ENCODE measurements at places on chromosomes 3 and 15. TPM values are rescaled to one million over a fixed set of nuclear protein-coding genes. Genes with fewer than 3 reads are reported as not detected.

GRCh38 chr15:36911322-36911944 is 188.9 kb downstream of the MEIS2 start:
- no peak for DNase-seq

GRCh38 chr15:87707071-87707470 is 549.5 kb downstream of the NTRK3 start:
- no peak for DNase-seq

DNA sequence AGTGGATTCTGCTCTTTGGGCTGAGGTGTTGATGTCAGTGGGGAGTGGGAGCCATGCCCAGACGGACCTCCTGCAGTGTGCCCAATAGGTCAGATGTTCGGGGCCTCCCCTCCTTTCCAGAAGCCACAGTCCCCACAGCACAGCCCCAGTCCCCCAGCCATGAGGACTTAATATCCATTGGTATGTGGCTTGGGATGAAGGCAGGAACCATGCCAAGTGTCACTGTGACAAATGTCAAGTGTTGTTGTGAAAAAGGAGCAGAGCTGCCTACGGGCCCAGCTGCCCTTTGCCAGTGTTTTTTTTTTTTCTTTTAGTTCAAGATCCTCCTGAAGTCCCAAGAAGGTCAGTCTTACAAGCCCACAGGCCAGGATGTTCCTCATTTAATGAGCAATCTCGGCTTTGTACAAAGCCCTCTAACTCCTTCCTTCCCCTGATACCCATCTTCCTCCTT is 12.2 kb downstream of the SEMA3G start:
- no peak for DNase-seq

DNA sequence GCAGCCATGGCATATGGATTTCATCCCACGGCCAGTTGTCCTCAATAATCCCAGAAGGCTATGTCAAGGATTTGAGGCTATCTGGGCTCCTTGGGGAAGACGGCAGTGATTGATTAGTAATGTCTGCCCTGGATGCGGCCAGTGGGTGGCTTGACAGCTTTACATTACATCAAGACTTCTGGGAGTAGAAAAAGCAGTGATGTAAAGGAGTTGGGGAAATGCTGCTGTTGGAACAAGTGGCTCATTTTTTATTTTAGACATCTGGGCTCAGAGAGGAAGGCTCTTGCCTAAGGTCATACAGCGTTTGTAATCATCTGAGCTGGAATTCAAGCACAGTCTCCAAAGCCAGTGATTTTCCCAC is 94.1 kb downstream of the FLNB start:
- DNase-seq, result no peak

- DNase-seq, result no peak
These were observed 130.7 kb downstream of the LRTM1 start for GRCh38 chr3:54797111-54797510.

DNA sequence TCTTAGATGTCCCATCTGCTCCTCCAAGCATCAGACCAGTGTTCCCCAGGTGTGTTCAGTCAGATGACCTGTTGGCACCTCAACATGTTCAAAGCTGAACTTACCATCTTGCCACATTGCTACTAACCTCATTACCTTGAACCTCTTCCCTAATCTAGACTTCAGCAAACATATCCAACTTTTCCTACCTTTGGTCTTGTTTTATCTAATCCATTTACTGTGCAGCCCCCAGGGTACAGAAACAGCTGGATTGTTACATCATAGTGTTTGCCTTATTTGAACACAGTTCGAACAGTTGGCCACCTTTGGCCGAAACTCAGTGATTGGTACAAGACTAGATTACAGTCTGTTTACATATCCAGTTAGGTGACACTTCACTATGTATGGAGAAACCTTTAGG is 36.1 kb upstream of the MCF2L2 start:
- DNase-seq, result no peak

DNA sequence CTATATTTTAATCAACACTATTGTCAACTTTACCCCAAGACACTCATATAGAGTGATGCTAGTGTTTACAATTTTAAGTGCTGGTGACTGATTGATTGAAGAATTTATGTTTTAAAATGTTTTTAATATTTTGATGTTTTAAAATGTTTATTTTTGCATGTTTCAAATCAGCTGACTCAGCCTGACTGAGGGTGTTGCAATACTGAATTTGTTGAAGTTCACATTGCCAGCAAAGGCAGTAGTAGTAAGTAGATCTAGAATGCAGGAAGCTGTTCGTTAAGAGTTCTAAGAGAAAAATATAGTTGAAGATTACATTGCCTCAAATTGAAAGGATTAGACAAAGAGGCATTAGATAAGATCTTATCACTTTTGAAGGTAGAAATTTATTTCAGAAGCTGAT is 977.6 kb downstream of the IGSF11 start:
- DNase-seq, result no peak

The PARP14 gene
- 30.3 TPM for total RNA-seq

The ABI3BP gene
- 12.9 TPM for total RNA-seq

The NPAP1 gene
- total RNA-seq, result 0.06 TPM

The SLC22A13 gene
- total RNA-seq, result 0.27 TPM

The PP2D1 gene
- total RNA-seq, result not detected
